ENCODE measurements at places on chromosomes 3 and 15.

- DNase-seq, result no peak
These were observed 1038.6 kb downstream of the TUSC7 start for GRCh38 chr3:117748131-117748530.

DNA sequence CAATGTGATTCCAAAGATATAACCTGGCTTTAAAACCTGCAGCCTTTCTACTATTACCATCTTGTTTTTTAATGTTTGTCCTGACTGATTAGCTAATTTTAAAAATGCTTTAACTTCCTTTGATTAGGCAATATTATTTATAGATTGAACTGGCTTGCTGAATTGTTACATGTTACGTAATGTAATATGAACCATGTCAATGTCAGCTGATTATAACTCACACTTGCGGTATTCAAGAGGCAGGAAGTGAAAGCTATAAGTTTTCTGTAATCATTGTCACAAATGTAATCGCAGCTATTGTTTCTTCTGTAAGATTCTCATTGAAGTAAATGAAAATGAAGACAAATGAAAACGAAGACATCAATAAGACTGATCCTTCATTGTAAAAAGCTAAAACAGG, 146.8 kb downstream of the ROBO2 start:
- DNase-seq, result no peak

DNA sequence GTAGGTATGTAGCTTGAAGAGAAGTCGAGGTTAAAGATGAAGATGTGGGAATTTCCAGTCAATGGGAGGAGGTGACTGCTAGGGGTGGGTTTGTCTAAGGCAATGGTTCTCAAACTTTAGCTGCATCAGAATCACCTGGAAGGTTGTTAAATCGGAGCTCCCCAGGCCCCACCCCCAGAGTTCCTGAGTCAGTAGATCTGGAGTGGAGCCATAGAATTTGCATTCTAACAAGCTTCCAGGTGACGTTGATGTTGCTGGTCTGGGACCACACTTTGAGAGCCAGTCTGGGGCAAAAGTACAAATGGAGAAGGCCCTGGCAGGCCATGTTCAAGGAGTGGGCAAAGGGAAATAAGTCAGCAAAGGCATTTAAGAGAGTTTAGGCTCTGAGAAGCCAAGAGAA, 69.1 kb downstream of the CMTM8 start:
- no peak for DNase-seq

GRCh38 chr3:197168606-197169005, 129.8 kb downstream of the DLG1 start:
- no peak for DNase-seq

GRCh38 chr15:62404194-62404985, 239.3 kb upstream of the C2CD4B start:
- DNase-seq, result no peak

DNA sequence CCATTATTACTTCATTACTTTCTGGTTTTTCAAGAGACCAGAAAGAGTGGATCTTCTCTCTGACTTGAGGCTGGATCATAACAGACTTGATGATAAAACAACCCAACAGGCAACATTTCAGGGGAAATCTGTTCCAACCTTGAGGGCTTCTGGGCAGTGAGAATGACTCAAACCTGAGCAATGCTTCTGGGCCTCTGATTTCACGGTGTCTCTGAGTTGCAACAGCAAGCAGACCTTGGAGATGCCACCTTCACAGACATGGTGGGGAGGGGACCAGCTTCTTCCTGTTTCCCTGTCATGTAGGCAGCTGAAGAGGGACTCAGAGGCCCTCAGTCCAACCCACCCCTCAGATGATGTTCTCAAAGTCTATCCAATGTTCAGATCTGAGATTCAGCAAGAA, 104.0 kb downstream of the ABHD5 start:
- peak; percentile 8 for DNase-seq

- DNase-seq, result no peak
These were observed 37.5 kb downstream of the TGFBR2 start for GRCh38 chr3:30643763-30644462.

DNA sequence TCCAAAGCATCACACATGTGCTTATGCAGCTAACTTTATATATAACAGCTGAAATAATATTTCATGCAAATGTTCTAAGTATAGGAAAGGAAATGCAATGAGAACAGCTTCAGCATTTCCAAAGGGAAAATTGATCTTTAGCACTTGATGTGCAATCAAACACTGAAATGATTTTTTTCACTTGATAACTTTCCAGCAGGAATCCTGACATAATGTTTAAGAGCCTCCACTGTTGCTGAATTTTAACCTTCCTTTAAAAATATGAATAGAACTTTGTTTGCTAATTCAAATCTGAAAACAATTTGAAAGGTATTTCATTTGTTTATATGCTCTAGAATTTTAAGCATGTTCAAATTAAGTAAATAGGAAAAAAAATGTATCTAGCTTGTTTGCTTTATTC, 96.9 kb upstream of the STRIT1 start:
- DNase-seq, result no peak

DNA sequence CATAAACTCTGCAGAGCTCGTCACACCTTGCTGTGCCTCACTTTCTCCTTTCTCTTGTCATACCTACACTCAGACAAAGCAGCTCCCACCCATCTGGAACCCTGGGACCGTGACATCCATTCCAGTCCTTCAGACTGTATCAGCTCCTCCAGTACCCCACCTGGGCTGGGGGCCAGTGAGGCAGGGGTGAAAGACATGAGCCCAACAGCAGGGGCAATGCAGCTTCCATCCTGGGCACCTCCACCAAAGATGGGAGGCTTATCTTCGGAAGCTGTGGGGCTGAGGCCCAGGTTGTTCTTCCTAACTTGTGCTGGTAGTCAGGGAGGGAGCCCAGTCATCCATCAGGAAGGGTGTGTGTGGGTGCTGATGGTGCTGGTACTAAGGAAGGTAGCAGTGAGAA, 109.2 kb downstream of the EEFSEC start:
- no peak for DNase-seq

GRCh38 chr3:127448671-127449070, 141.9 kb downstream of the TPRA1 start:
- DNase-seq, result no peak

All from LoVo (cell line).